Fibroblast of skin of right biceps (primary cell): ENCODE measurements at places on chromosomes 13 and 19.
A peak's percentile ranks its signal among the peaks of the same experiment; 100 is the strongest.

GRCh38 chr13:96540670-96541069 is 450.8 kb downstream of the HS6ST3 start:
- DNase-seq: no peak

DNA sequence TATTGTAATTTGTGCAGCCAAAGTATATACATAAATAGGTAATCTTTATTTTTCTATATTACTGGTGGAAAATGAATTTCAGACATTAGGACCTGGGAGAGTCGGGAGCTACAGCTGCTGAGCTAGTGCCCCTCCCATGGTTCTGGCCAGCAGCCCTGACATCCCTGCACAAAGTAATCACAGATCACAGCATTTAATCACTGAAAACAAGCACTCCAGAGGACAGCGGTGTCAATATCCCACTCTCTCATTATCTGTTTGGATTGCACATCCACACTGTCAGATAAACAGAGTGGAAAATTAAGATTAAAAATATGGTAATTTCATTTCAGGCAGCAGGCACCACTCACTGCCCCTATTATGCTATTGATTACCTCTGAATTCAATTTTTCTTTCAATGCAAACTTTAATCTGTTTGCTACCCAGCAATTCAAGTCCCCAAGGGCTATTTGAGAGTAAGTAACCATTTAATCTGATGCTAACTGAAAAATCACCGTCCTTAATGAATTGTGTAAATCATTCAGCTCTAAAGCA is 254.1 kb upstream of the SOX21 start:
- no peak for DNase-seq

DNA sequence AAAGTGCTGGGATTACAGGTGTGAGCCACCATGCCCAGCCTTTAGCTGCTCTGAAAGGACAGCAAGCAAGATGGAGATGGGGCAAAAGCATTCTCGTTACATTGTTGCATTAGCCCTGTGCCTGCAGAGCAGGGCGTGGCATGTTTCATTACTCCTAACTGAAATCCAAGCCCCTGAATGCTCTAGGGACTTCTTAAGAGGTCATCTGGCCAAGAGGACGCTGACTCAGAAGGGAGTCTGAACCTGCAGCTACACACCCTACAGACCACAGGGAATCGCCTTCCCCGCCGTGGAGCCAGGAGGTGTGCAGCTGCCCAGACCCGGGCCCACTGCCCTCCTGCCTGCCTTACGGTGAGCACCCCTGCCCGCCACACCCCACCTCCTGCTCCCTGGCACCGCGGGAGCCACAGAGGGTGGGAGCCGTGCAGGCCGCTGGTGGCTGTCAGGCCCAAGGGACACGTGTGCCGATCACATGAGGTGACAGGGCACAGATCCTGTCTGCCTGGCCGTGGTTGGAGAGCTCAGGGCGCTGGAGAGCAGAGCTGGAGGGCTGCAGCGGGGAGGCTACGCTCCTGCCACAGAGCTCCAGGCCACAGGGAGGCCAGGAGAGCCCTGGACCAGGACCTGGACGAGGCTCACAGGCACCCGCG is 27.2 kb downstream of the ADPRHL1 start:
- no peak for DNase-seq

DNA sequence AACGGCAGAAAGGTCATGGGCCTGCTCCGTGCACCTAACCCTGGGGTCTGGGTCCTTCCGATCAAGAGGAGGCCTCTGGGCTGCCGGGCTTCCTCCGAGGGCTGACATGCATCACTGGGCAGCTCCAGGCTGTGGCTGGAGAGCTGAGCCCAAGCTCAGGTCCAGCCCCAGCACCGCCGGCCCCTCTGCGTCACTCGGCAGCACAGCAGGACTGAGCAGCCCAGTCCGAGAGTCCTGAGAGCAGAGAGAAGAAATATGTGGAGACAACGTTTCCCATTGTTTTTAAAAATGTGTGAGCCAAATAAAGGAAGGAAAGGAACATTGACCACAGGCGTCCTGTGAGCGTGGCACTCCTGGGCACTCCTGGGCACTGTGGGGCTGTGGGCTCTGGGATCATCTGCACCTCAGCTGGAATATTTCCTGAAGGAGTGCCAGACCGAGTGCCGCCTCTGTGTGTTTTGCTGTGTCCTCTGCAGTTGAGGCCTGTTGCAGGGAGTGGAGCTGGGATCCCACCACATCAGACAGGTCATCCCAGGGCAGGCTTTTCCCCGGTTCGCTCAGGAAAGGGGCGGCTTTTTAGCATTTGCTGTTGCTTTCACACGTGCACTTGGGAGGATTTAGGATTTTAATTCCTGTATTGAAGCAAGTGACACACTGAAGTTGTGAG is 37.8 kb upstream of the TFDP1 start:
- no peak for DNase-seq

- peak; percentile 62 for DNase-seq
These were observed 64.2 kb downstream of the LNX2 start for GRCh38 chr13:27556109-27556508.
